ENCODE measurements at places on chromosomes 7 and 10.

GRCh38 chr10:70683601-70683934 is 11.3 kb downstream of the ADAMTS14 start:
- DNase-seq, result no peak

GRCh38 chr7:42883950-42884349 is 27.9 kb downstream of the C7orf25 start:
- no peak for DNase-seq

GRCh38 chr10:123565691-123566660 is 100.2 kb upstream of the GPR26 start:
- DNase-seq, result no peak

DNA sequence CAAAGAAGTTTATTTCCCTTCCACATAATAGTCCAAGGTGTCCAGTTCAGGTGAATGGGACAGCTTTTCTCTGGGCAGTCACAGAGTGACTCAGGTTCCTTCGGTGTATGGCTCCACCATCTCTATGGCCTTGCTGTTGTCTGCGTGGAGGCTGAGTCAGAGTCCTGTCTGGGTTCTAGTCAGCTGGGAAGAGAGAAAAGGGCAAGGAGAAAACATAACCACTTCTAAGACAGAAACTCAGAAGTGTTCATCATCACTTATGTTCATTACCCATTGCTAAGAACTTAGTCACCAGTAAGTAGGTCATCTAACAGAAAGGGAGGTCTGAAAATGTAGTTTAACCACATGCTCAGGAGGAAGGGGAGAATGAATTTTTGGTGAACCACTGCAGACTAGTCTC is 32.4 kb upstream of the CCDC7 start:
- DNase-seq, result no peak

GRCh38 chr7:1599640-1600395 is 30.0 kb upstream of the PSMG3 start:
- no peak for DNase-seq

GRCh38 chr10:126090443-126090842 is 194.1 kb downstream of the FANK1 start:
- no peak for DNase-seq

DNA sequence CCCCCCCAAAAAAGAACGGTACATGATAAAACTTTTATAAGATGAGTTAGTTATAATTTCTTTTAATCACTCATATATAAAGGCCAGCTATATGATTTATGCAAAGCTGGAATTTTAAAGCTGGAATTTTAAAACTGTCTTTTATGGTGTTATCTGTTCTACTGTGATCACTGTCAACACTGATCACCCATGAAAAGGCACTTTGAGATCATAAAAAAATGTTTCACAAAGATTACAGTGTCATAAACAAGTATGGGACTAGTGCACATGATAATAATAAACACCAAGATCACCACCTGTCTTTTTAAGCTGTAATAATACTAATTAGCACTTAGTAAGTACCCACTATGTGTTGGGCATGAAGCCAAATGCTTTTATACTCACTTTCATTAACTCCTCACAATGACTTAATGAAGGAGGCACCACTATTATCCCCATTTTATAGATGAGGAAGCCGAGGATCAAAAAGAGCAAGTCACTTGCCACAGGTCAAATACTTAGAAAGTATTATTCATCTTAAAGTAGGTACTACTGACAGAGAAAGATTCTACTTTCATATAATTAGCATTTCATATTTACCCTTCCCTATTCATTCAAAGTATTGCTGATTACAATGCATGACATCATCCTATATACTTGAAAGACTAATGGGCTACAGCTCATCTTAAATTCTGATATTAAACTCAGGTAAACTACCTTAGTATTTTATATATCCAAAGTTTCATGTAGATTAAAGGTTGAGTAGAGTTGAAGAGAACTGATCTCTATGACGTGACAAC is 8.3 kb upstream of the RHOBTB1 start:
- no peak for DNase-seq

GRCh38 chr7:101538596-101539459 is 90.3 kb downstream of the MYL10 start:
- DNase-seq, result peak; percentile 42

All from CD4-positive, alpha-beta T cell treated with Interleukin-10 for 1 hour (primary cell).